Metanephros (tissue), 2 donors: ENCODE measurements at places on chromosomes 1 and 21. TPM values are rescaled to one million over a fixed set of nuclear protein-coding genes. Genes with fewer than 3 reads are reported as not detected.

EFNA1 gene
- total RNA-seq = 74.2 TPM

NHLH1 gene
- total RNA-seq = not detected

LMX1A gene
- total RNA-seq = 0.12 TPM

S100A7 gene
- not detected for total RNA-seq

AKR7A3 gene
- 1.4 TPM for total RNA-seq

NPR1 gene
- total RNA-seq = 61.4 TPM

GPR161 gene
- total RNA-seq = 14.5 TPM

PGLYRP3 gene
- not detected for total RNA-seq

VAV3 gene
- total RNA-seq = 115 TPM

ZNF496 gene
- 61.6 TPM for total RNA-seq

OR2M2 gene
- not detected for total RNA-seq

PROK1 gene
- total RNA-seq = not detected

KRTAP12-3 gene
- total RNA-seq = not detected

TNFSF4 gene
- 1.8 TPM for total RNA-seq

CFAP107 gene
- total RNA-seq = 0.12 TPM

KCNH1 gene
- total RNA-seq = 0.47 TPM
